ENCODE measurements at places on chromosomes 3 and 15. TPM values are rescaled to one million over a fixed set of nuclear protein-coding genes. Genes with fewer than 3 reads are reported as not detected.

GRCh38 chr15:92101708-92102394, 248.3 kb downstream of the SLCO3A1 start:
- no peak for DNase-seq

The SYNPR gene
- not detected for total RNA-seq

- peak; percentile 90 for DNase-seq
Measured at GRCh38 chr3:43872301-43872700, 181.6 kb downstream of the ABHD5 start.

GRCh38 chr3:10442151-10442795, 63.1 kb downstream of the ATP2B2 start:
- DNase-seq, result no peak

GRCh38 chr3:172751175-172751704, 714 bp downstream of the ECT2 start:
- peak; percentile 38 for DNase-seq

DNA sequence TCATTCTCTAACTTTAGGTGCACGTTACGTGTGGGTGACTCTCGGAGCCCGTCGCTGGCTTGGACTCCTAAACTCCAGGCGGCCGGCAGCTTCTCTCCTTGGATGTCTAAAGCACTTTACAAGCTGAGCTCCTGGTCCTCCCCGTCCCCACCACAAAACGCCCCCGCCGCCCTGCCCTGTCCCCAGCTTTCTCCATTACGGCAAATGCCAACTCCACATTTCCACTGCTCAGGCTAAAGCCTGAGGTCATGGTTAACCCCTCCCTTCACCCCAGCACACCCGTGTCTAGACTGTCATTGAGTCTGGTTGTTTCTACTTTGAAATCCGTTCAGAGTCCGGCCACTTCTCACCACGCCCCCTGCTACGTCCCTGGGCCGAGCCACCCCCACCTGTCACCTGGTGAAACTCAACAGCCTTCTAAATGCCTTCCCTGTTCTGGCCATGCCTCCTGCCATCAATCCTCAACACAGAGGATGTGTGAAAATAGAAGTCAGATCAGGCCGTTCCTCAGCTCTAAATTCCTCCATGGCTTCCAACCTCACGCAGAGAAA, 8.1 kb upstream of the PCSK6 start:
- DNase-seq, result no peak

The TTC21A gene
- 1.3 TPM for total RNA-seq

The ZNF80 gene
- not detected for total RNA-seq

The AADACL2 gene
- total RNA-seq, result not detected

DNA sequence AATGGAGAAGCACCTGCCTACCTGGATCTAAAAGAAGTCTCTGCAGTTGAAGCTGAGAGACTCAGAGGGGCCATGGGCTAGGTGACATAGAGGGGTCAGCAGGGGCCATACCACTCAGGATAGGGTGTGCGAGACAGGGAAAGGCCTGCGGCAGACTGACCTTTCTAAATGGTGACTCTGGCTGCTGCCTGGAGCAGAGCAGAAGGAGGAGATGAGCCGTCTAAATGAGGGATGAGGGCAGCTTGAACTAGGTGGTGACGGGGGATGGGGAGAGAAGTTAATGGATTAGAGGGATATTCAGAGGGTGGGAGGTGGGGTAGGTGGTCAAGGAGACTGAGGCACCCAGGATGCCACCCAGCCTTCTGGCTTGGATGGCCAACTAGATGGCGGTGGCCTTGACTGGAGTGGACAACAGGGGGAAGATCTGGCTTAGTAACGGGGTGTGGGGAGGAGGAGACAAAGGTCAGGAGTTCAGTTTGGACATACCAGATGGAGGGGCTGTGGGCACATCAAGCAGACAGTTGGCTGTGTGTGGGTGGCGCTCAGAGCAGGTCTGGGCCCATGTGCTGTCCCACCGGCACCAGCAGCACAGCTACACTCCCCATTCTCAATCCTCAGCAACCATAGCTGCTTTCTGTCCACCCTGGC, 3.2 kb upstream of the ITIH1 start:
- no peak for DNase-seq

DNA sequence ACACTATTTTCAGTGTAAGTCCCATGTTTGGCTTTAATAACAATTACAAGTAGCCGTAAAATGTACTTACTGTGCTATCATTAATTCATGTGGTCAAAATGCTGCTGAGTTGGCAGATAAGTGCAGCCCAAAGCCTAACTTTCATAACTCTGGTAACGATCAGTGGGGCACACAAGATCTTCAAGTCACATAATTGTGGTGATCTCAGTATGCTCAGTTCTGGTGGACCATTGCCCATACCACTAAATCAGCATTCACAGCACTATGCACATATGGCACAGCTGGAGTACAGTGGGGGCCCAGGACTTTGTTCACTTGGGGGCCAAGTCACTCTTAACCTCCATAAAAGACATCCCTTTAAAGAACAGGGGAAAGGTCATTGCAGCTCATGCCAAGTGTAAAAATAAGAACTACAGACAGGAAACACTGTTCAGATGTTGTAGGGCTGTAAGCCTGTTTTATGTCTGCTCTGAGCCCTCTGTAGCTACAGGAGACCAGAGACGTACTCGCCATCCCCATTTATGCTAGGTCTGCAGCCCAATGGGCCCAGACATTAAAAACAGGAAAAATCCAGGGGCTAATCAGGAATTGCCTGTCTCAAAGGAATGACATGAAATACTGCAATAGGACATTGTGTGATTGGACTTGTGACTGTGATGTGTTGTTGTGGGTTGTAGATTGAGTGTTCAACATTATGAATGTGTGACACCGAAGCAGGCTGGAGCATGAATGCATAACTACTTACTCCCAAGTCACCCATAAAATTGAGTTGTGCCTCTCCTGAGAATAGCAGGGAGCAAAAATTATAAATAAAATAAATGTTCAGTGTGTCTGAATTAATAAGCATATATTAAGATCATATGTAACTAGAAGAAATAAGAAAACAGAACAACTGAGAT, 282.5 kb upstream of the EPHA3 start:
- DNase-seq, result no peak

GRCh38 chr3:171815973-171816595, 5.8 kb upstream of the PLD1 start:
- DNase-seq, result no peak

The DPP8 gene
- total RNA-seq, result 20.6 TPM

The LPP gene
- 16.4 TPM for total RNA-seq

The AP3B2 gene
- 0.29 TPM for total RNA-seq

The ARMC8 gene
- total RNA-seq, result 45.7 TPM

- DNase-seq, result peak; percentile 72
Measured at GRCh38 chr3:8657804-8658305, 13.3 kb upstream of the SSUH2 start.

The B3GALNT1 gene
- total RNA-seq, result 21.9 TPM

The CPN2 gene
- not detected for total RNA-seq

GRCh38 chr3:27220166-27220565, 149.0 kb downstream of the NEK10 start:
- DNase-seq, result peak; percentile 16

The EDC3 gene
- 5.8 TPM for total RNA-seq

DNA sequence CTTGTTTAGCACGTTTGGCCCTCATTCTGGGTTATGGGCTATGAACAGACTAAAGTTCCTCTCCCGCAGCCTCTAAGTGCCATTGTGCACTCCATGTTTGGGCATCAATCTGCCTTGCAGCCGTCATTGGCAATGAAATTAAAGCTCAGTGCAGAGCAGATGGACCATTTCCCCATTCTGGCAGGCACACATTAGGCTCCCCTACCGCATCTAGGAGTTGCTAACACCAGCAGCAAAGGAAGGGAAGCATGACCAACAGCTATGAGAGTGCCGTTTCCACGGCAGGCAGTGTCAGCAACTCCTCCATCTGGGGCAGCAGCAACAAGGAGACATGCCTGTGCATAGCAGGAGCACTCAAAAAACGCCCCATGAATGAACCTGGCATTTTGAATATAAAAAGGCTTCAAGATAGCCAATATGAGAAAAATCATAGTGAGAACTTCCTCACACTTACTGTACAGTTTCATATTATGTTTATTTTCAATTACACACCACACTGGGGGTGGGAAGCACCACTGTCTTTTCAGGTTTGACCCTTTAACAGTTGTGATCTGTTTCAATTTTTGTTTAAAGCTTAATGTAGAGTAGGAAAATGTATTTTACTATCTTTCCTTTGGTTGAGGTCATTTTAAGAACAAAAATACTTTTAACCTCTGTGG, 218.7 kb downstream of the KCNMB2 start:
- no peak for DNase-seq

The HESX1 gene
- not detected for total RNA-seq

DNA sequence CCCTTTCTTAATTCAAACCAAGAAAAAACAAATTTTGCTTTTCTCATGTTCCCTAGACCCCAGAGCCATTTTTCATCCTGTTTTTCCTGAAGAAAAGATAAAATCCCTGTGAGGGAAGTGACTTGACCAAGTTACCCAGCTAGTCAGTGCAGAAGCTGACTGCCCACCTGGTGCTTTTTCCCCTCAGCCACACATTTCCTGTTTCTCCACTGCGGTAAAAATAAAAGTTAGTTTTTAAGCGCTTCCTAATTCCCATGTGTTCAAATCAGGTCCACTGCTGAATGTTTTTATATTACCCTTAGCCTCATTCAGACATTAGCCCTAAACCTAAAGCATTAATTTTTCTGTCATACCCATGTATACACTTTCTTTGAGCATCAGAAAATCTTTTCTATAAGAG, 26.1 kb downstream of the PPP2R3A start:
- peak; percentile 40 for DNase-seq

The AMIGO3 gene
- 1.0 TPM for total RNA-seq

- DNase-seq, result no peak
Measured at GRCh38 chr3:72912532-72912931, 24.7 kb downstream of the GXYLT2 start.

DNA sequence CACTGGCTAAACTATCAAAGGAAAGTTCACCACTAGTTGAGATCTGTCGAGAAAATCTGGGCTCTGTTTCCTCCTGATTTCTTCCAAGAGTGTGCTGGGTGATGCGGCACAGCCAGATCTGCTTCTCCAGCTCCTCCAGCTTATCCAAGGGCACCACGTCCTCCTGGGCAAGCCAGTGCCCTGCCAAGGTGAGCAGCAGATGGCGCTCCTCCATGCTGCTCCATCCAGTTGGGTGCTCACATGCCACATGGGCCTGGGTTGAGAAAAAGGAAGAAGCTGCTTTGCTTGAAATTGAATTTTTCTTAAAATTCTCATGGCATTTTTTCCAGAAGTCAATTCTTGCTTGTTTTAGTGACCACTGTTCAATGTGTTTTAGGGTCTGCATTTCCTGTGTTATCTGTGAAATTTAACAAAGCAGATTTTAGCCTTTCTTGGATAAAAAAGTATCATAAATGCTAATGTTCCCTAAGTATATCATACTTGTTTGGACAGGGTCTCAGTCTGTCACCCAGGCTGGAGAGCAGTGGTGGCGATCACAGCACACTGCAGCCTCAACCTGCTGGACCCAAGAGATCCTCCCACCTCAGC, 47.3 kb downstream of the EIF3J start:
- peak; percentile 38 for DNase-seq

DNA sequence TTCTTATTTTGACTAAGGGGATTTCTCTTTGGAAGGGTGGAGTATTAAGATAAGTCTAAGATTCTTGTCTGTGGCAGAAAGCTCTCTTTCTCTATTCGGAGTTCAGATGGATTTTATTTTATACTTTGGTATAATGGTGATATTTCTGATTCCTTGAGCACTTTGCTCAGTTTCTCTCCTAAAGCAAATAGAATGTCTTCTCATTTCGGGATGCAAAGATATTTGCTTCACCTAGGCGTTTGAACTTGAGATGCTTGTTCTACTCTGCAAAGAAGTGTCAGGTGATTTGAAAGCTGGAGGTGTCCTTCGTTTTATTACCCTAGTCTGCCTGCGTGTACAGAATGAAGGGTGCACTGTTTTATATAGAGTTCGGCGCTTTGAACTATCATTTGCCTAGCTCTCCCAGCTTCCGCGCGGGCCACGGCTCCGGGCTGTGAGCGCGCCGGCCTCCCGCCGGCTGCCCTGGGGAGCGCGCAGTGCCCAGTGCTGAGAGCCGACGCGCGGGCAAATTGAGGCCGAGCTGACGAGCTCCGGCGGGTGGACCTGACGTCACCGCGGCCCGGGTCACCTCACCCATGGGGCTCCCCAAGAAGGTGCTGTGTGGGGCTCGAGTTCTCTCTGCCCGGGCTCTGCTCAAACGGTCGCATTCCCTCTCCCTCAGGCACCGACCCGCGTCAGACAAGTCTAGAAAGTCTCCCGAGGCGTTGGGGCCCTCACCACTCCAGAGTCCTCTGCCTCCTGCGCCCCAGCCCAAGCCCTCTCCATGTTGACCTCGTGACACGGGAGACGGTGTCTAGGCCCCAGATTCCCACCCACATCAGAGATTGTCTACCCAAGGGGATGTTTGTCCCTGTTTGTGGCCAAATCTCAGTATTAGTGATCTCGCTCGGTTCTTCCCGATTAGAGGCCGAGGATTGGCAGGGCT, 7.5 kb downstream of the SOX2 start:
- DNase-seq, result no peak

The ARGFX gene
- total RNA-seq, result not detected

- no peak for DNase-seq
Measured at GRCh38 chr3:113754494-113755159, 7.8 kb downstream of the ATP6V1A start.

The MYEF2 gene
- 41.4 TPM for total RNA-seq

DNA sequence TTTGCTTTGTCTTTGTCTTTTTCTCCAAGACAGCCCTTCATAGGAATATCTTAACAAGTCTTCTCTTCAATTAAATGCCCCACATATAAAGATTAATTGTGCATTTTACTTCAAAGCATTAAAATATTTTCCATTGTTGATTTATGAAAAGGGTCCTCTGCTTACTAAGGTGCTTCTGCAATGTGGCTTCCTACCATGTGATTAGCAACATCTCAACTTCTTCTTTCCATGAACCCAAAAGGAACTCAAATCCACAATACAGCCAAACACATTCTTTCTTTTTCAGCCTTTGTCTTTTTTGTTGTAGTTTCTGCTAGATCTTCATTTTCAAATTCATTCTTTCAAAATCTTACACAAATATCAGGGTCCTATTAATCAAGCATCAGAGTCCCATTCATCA, 309.2 kb downstream of the NSUN3 start:
- DNase-seq, result no peak

The RBP2 gene
- not detected for total RNA-seq

DNA sequence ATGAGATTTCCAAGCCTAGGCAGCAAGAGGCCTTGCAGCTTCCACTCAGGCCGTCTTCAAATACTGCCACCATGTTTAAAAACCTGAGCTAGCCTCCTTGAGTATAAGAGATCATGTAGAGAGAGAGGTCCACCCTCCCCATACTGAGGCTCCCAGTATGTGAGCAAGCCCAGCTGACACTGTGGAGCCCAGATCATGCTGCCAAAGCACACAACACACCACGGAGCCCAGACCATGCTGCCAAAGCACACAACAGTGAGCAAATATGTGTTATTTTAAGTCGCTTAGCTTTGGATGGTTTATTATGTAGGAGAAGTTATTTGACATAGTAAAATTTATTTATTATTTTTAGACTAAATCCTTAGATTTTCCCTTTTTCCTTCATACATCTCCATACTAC, 333.7 kb downstream of the CTNNB1 start:
- no peak for DNase-seq

Measured in A172 (cell line).